ENCODE measurements at places on chromosomes 4 and X. TPM values are rescaled to one million over a fixed set of nuclear protein-coding genes. Genes with fewer than 3 reads are reported as not detected.

ITM2A gene
- 106 TPM for total RNA-seq

HGFAC gene
- not detected for total RNA-seq

SCML2 gene
- 2.8 TPM for total RNA-seq

TCEAL6 gene
- not detected for total RNA-seq

CXCL1 gene
- total RNA-seq: not detected

FHL1 gene
- total RNA-seq: 8.1 TPM

PLAC8 gene
- 19.7 TPM for total RNA-seq

TMEM154 gene
- 12.5 TPM for total RNA-seq

PCDH7 gene
- total RNA-seq: not detected

EMCN gene
- not detected for total RNA-seq

TLR3 gene
- 0.11 TPM for total RNA-seq

XPNPEP2 gene
- 0.29 TPM for total RNA-seq
